ENCODE measurements at places on chromosomes 7 and 10. TPM values are rescaled to one million over a fixed set of nuclear protein-coding genes. Genes with fewer than 3 reads are reported as not detected.

CLCN1 gene
- total RNA-seq, result not detected

IGFBP3 gene
- 0.48 TPM for total RNA-seq

OIT3 gene
- not detected for total RNA-seq

DNAH11 gene
- not detected for total RNA-seq

SAP25 gene
- 8.1 TPM for total RNA-seq

SP8 gene
- not detected for total RNA-seq

ENO4 gene
- total RNA-seq, result not detected

ITGB8 gene
- 0.11 TPM for total RNA-seq

SPDYE1 gene
- not detected for total RNA-seq

ST8SIA6 gene
- 0.33 TPM for total RNA-seq

TDRD1 gene
- total RNA-seq, result 2.2 TPM

GPER1 gene
- 0.08 TPM for total RNA-seq

VAX1 gene
- total RNA-seq, result not detected

RAB19 gene
- total RNA-seq, result 4.9 TPM

Data from activated T-cell treated with anti-CD3 and anti-CD28 coated beads, Interleukin-2, amount 50 U/mL, for 4 hours (primary cell).